NCI-H1694 treated with DMSO at 0.1 percent for 48 hours (cell line): ENCODE measurements at places on chromosomes 5 and 9.

DNA sequence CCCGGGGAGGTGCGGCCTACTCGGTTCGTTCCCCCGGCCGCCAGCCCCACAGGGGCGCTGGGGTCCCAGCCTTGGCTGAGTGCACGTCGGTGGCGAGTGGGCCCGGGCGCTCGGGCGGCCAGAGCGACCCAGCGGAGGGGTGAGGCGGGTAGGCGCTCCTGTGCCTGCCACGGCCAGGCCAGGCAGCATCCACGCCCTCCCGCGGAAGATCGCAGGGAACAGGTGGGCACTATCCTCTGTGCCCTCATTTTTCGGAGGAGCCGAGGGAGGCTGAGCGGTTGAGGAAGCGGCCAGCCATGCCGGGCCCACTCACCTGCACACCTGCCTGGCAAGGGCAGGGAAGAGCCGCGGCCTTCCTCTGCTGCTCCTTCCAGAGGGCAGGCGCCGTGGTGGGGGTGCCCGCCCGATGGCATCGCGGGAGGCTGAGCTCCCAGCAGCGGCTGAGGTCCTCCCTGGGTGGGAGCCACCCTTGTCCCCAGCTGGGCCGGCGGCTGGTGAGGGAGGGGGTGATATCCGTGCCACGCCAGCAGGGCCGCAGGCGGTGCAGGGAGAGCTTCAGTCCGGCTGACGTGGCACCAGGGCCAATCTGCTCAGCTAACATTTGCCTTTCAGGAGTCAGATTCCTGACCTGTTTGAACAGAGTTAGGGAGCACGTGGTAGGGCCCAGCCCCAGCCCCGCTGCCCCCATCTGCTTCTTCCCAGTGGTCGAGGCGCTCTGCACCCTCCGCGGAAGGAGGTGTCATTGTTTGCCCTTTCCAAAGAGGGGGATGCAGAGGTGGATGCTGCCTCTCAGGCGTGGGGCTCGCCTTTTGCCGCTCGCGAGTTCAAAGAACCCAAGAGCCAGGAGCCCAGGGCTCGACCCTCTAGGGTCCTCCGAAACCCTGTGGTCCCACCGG, 1.6 kb upstream of the SEC16A start:
- no peak for DNase-seq

GRCh38 chr5:66639037-66639436, 42.8 kb downstream of the MAST4 start:
- no peak for DNase-seq

- no peak for DNase-seq
Observed at GRCh38 chr5:65144136-65144871, 337.4 kb downstream of the ADAMTS6 start.

DNA sequence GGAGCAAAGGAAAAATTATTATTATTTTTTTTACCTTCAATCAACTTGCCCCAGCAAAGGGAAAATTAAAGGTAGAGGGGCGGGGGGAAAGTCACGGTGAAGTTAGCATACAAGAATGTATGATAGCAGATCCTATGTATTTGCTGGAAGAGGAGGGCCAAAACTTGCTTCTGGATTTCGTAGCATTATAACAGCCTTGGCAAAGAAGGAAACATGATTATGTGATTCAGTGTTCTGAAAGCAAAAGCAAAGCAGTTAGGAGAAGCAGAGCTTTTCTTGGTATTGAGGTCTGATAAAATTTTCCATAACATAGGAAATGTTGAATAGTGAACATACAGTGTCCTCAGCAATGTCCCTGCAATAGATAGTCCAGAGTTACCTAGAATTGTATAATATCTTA, 32.4 kb downstream of the MAST4 start:
- no peak for DNase-seq

DNA sequence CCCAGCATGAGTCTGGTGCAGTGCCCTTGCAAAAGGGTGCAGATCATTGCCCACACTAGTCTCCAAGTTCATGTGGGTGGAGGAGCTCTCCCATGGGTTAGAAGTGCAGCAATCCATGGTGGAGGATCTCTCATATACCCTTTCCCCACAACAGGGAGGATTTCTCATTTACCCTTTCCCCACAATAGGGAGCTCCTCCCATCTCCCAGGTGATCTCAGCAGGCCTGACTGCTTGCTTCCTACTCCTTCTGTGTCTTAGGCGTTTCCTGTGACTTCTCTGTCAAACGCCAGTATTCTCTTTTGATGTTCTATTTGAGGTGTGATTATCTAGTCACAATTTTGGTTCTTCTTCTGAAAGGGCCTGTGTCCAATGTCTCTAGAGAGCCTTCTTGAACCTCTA, 133.8 kb upstream of the RFX3 start:
- no peak for DNase-seq

DNA sequence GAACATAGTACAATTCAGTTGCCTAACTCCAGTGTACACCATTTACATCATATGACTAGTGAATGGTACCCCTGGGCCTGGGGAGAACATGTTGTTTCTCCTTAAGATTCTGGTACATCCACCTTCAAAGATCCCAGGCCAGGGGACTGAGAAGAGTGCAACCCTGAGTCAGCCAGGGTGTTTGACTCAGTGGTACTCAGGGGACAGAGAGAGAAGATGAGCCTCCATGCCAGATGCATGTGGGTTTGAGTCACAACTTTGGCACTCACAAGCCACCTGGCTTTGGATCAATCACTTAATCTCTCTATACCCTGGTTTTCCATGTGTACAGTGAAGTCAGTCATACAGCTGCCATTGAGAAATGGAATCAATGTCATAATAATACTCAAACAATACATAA, 53.7 kb downstream of the MAP1B start:
- DNase-seq: no peak

DNA sequence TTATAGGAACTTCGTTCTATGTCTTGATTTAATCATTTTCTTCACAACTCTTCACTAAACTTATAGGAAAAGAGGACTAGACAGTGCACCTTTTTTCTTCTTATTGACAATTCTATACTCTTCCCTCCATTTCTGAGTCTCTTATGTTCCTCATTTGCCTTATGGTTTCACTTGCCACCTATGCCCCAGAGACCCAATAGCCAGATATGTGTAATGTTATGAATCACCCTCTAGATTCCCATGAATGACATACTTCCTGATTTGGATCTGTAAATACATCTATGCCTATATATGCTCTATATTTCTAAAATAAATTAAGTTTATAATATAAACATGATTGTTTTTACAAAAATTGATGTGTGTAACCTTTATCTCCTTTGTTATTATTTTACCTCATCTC, 514.1 kb upstream of the MEF2C start:
- no peak for DNase-seq

DNA sequence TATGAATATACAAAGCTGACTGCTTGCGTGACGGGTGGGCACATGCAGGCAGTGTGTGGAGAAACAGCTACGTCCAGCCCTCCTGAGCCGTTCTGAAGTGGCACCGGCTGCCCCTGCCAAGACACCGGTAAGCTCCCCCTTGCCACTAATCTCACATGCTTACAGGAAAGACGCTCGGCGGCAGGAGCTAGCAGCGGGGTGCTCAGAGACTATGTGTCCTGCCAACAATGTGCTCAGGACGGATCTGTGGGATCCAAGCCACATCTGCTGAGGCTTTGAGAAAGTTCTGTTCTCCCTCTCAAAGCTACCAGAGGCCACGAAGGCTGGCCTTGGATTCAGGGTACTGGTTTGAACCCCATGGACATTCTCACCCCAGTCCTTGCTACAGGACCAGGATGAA, 157.2 kb upstream of the PHYKPL start:
- DNase-seq: no peak

GRCh38 chr5:66608501-66608900, 12.3 kb downstream of the MAST4 start:
- DNase-seq: no peak

GRCh38 chr5:125868036-125868435, 555.2 kb upstream of the GRAMD2B start:
- no peak for DNase-seq
